CD4-positive, alpha-beta T cell treated with Interleukin-17A for 1 hour (primary cell): ENCODE measurements at places on chromosomes 12 and 14.

- DNase-seq = no peak
Measured at GRCh38 chr14:104094056-104094708, 8.7 kb downstream of the ASPG start.

- no peak for DNase-seq
Measured at GRCh38 chr14:63413009-63413408, 94.3 kb upstream of the GPHB5 start.

- no peak for DNase-seq
Measured at GRCh38 chr14:54664961-54665360, 98.0 kb downstream of the SAMD4A start.

DNA sequence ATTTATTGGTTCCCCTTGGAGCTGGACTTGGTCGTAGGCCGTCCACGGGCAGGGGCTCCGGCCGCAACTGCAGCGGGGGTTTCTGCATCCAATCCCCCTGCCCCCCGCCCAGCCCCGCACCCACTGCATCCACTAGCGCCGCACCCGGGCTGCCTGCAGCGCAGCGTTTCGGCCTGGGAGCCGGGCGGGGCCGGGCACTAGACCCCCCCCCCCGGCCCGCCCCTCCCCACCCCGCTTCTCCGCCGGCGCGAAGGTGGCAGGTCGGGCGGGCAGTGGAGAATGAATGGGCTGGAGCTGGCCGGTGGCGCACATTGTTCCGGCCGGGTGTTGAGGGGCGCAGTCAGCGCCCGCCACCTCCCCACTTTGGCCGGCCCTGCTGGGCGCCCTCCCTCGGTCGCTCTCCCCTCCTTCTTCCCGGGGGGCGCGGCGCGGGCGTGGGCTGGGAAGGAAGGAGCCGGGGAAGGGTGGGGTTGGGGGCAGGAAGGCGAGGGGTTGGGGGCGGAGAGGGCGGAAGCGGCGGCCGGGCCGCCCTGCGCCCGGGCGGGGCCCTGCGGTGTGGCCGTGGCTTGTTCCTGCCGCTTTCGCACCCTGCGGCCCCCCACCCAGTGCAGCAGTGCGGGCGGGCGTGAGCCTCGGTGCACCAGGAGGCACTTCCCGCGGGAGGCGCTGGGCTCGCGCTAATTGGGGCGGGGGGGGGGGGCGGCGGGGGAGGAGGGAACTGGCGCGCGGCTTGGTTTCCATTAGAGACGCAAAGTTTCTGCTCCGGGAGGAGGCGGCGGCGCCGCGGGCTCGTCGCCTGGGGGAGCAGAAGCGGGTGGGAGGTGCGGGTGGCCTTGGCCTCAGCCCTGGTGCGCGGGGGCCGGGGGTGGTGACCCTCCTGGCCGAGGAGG, 841 bp downstream of the CALM1 start:
- peak; percentile 81 for DNase-seq

- DNase-seq = peak; percentile 38
Measured at GRCh38 chr14:68824517-68825347, 31.9 kb upstream of the ZFP36L1 start.

DNA sequence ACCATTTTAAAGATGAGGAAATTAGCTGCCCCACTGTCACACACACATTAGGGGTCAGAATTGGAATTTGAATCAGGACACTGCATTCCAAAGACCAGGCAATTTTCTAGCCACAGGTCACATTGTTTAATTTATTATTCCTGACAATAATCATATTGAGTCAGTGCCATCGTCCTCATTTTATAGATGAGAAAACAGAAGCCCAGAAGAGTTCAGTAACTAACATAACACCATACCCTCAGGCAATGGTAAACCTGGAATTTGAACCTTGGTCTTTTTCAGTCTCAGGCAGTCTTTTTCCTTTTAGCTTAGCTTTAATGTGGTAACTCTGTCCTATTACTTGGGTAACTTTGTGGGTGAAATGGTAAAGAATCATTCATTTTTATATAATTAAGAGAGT, 330.3 kb upstream of the SYT1 start:
- DNase-seq = no peak

GRCh38 chr12:112111931-112112330, 3.3 kb upstream of the NAA25 start:
- no peak for DNase-seq
